ENCODE measurements at places on chromosomes 13 and 19.

GRCh38 chr13:101703081-101703480, 250.6 kb downstream of the ITGBL1 start:
- DNase-seq: no peak

DNA sequence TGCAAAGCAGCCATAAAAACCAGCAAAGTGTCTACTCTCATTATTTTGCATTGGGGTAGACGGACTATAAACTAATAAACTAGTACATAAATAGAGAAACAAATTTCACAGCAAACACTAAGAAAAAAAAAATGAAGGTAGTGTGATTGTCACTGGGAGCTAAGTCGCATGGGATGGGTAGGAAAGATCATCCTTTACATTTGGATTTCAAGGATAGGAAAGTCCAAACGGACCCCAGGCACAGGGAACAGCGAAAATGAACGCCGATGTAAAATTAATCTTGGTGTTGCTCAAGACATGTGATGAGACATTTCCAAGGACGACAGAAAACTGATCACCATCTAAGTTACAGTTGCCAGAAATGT, 690 bp upstream of the SGTA start:
- DNase-seq: no peak

- no peak for DNase-seq
These were observed 482.7 kb downstream of the SLITRK6 start for GRCh38 chr13:85316506-85317025.

DNA sequence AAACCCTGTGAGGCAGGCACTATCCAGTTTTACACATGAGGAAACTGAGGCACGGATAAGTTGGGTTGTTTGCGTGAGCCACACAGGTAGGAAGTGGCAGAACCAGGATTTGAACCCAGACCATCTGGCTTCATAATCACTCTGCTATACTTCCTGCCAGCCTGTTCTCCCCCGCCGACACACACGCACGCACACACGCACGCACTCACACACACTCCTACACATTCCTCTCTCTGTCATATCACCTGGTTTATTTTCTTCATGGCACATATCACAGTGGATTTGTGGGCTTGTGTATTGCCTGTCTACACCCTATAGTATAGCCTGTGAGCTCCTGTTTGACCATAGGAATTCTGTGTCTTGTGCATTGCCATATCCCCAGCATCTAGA, 140.0 kb downstream of the SIPA1L3 start:
- no peak for DNase-seq

- peak; percentile 26 for DNase-seq
These were observed 711.4 kb downstream of the DIAPH3 start for GRCh38 chr13:59452189-59452890.

DNA sequence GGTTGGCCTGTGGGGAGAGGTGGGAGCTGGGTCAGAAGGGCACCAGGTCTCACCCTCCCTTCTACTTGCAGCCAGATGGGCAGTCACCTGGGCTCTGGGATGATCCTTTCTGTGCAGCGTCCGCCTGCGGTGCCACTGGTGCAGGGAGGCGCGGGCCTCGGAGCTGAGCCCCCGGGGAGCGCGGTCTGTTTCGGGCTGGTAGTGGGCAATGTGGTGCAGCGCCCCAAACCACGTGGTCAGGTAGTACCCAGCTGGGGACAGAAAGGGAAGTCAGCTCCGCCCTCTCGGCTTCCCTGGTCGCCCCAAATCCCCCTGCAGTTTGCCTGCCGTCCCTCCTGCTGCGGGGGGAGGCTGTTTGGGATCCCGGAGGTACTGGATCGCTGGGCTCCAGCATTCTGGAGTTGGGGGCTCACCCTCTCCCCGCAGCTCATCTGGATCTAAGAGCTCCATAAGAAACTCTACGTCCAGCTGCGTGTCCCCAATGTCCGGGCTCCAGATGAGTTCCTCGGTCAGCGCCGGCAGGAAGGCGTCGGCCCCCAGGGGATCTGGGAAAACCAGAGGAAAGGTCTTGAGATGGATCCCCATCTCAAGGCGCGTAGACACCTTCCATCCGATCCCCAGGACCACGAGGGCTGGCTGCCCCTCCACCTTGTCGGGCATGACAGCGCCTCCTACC, 8.8 kb downstream of the RINL start:
- no peak for DNase-seq

- no peak for DNase-seq
These were observed 1.6 kb downstream of the COG3 start for GRCh38 chr13:45466359-45466758.

GRCh38 chr13:112605531-112605990, 17.6 kb upstream of the TUBGCP3 start:
- no peak for DNase-seq

DNA sequence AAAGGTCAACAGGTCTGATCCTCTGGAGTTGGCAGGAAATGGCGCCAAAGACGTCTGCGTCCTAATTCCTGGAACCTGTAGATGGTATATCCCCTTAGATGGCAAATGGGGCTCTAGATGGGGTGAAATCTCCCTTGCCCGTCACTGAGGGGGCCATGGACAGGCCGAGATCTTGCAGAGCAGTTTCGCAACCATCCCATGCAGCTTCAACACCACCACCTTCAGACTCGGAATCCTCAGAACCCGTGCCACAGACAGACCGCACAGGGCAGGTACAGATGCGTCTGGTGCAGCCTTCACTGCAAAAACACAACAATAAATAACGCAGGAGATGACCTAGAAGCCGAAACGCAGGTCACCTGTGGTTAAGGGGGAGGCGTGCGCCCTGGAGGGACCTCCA, 17.7 kb downstream of the REXO1 start:
- no peak for DNase-seq

DNA sequence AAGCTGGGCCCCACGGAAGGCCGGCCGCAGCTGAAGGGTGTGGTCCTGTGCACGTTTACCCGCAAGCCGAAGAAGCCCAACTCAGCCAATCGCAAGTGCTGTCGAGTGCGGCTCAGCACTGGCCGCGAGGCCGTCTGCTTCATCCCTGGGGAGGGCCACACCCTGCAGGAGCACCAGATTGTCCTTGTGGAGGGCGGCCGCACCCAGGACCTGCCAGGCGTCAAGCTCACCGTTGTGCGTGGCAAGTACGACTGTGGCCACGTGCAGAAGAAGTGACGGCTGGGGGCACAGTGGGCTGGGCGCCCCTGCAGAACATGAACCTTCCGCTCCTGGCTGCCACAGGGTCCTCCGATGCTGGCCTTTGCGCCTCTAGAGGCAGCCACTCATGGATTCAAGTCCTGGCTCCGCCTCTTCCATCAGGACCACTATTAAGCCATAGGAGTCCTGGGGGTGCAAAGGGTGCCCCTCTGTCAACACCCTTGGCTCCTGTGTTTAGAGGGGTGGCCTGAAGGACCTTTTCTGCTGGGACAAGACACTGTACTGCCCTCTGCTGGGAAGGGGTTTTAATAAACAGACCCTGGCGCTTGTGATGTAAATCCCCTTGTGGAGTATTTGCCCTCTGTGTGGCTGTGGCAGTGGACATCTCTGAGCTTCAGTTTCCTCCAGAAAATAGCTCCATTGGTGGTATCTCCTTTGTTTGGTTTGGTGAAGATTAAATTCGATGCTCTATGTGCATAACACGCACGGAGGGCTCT, 1.9 kb downstream of the MRPS12 start:
- no peak for DNase-seq

- no peak for DNase-seq
These were observed 45.6 kb upstream of the RAP2A start for GRCh38 chr13:97388373-97388772.

DNA sequence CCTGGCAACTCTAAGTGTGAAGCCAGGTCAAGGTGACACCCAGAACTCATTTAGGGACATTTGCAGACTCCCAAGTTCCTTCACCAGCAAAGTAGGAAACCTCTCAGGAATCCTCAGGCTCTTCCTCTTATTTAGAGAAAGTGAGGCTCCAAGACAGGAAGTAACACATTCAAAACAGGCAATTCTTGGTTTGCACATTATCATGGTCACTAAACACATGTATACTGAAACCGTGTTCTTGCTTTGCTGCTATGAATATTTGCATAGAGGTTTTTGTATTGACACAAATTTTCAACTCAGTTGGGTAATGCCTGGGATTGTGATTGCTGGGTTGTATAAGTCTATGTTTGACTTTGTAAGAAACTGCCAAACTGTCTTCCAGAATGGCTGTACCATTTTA, 13.2 kb upstream of the URI1 start:
- no peak for DNase-seq

- no peak for DNase-seq
These were observed 43.1 kb downstream of the PCCA start for GRCh38 chr13:100131863-100132574.

DNA sequence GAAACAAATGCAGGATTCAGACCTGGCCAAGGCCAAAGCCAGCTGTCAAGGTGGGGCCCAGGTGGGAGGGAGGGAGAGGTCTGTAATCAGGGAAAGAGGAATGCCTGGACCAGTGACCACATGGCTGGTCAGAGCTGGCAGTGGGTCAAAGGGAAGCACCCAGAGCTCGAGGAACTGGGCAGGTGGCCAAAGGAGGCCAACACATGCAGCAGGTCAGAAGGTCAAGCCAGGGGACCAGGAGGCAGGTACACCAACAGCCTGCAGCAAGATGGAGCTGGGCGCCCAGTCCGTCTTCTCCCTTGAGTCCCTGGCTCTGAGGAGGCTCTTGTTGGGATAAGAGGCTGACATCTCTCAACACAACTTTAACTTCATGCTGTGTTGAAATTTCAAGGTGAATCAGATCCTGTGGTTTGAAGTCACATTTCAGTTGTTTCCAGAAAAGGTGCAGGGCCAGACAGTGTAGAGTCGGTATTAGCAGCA, 17.1 kb downstream of the GPATCH1 start:
- no peak for DNase-seq

- no peak for DNase-seq
These were observed 5.3 kb downstream of the DMAC2 start for GRCh38 chr19:41434450-41434849.

- DNase-seq: no peak
These were observed 77.3 kb upstream of the UBAC2 start for GRCh38 chr13:99123101-99124045.

- no peak for DNase-seq
These were observed 79.2 kb upstream of the UQCRFS1 start for GRCh38 chr19:29292153-29292552.

- peak; percentile 25 for DNase-seq
These were observed 572.8 kb downstream of the PCDH9 start for GRCh38 chr13:66657165-66657881.

GRCh38 chr13:77554069-77554468, 18.6 kb downstream of the SCEL start:
- DNase-seq: no peak

DNA sequence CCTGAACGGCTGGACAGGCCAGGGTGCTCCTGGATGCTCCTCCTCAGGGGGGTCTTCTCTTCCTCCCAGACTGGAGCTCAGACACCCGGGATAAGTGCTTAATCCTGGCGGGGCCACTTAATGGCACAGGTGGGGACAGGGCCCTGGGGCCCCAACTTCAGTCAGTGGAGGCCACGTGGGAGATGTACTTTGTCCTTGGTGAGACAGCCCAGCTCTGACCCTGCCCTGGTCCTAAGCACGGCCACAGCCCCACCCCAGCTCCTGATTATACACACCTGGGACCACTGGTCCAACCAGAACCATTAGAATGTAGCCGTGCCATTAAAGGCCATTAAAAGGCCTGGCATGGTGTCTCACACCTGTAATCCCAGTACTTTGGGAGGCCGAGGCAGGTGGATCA, 7.8 kb downstream of the PPP1R14A start:
- DNase-seq: no peak

DNA sequence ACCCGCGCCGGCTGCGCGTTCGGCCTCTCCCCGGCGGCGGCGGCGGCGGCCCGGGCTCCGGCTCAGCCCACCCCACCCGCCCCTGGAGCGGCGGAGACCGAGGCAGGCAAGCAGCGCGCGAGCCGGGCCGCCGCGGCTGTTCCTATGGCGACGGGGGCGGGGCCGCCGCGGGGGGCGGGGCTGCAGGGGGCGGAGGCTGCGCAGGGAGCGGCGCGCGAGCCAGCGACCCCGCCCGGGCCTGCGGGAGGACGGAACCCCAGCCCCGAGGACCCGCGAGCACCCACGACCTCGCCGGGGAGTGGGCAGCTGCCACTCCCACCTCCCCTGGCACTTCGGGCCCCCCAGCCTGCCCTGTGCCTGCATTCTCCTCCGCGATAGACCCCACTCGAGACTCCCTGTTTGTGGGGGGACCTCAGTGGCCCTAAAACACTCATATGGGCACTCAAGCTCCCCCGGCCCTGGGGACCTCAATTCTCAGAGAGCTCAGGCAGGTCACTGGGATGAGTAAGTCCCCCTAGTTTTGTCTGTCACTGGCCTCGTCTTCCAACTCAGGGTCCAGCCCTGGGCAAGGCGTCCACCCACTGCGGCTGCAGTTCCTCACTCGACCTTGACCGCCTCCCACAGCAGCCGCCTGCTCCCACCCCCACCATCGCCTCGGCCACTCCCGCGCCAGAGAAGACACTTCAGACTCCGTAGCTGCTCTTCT, at the start of gene CTXN1:
Gene CTXN1 (minus strand): TSS at position 115 of the 706 bp plus-strand sequence. CDS start 597 bp downstream, outside the sequence.
- peak; percentile 84 for DNase-seq

GRCh38 chr13:41029629-41030028, 10.5 kb upstream of the ELF1 start:
- no peak for DNase-seq

DNA sequence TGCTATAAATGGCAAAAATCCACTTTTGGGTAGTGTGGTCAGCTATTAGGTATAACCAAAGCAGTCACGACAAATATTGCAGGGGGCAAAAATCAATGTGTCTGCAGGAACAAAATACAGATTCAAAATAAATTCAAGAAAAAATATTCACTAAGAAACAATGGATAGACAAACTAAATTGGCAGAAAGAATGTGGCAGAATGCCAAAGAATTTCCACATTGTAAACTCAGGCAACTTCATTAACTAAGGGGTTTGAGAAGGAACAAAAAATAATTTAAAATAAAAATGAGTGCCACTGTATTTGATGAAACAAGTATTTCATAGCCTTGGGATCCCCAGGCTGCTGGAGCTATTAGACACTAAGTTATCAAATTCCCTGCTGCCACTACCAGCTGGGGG, 193.1 kb downstream of the VWA8 start:
- no peak for DNase-seq

DNA sequence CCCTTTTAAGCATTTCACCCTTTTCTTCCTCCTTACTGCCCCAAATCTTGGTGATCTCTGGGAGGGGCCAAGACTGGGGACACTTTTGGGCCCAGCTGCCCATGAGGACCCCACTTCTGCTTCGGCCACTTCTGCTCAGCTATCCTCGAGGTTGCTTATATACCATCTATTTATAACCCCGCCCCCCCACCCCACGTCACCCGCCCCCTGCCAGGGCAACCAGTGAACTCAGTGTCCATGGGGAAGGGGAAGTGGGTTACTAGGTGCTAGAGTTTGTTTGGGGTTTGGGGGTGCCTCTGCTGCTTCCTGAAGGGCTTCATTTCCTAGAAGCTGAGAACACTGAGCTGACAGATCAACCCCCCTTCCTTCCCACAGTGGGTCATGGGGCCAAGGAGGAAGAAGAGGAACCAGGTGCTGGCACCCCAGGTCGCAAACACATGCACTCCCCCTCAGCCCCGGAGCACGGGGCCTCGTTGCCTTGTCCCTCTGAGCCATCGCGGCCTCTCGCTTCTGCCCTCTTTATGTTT, 6.1 kb upstream of the ADGRE5 start:
- DNase-seq: no peak

- no peak for DNase-seq
These were observed 1.1 kb downstream of the PDE4A start for GRCh38 chr19:10421240-10422045.

GRCh38 chr13:26837102-26837501, 76.5 kb upstream of the GPR12 start:
- no peak for DNase-seq

- DNase-seq: no peak
These were observed 277.3 kb downstream of the FOXO1 start for GRCh38 chr13:40389081-40389641.
